ENCODE measurements at places on chromosomes 2 and 18. TPM values are rescaled to one million over a fixed set of nuclear protein-coding genes. Genes with fewer than 3 reads are reported as not detected.

FBLN7 gene
- total RNA-seq = 1.3 TPM

SMIM21 gene
- not detected for total RNA-seq

FER1L5 gene
- total RNA-seq = 0.36 TPM

CLEC4F gene
- not detected for total RNA-seq

MROH2A gene
- not detected for total RNA-seq

YIPF4 gene
- total RNA-seq = 16.2 TPM

TNFAIP6 gene
- total RNA-seq = 13.1 TPM

RGPD4 gene
- not detected for total RNA-seq

ICOS gene
- total RNA-seq = not detected

TNS1 gene
- 96.4 TPM for total RNA-seq

ALPI gene
- total RNA-seq = not detected

NXPH2 gene
- not detected for total RNA-seq

ARHGAP25 gene
- 1.3 TPM for total RNA-seq

DTNA gene
- 8.7 TPM for total RNA-seq

GPC1 gene
- 84.5 TPM for total RNA-seq

MATN3 gene
- total RNA-seq = 2.3 TPM

ALK gene
- total RNA-seq = 0.16 TPM

DLGAP1 gene
- under 0.01 TPM for total RNA-seq

MLPH gene
- total RNA-seq = 13.0 TPM

LIMS3 gene
- total RNA-seq = 2.2 TPM

TOGARAM2 gene
- under 0.01 TPM for total RNA-seq

Measured in hair follicle dermal papilla cell (primary cell).